Activated naive CD8-positive, alpha-beta T cell treated with anti-CD3 and anti-CD28 coated beads for 36 hours (primary cell): ENCODE measurements at places on chromosomes 5 and 9. TPM values are rescaled to one million over a fixed set of nuclear protein-coding genes. Genes with fewer than 3 reads are reported as not detected.

FOXD4 gene
- total RNA-seq = not detected

- DNase-seq = peak; percentile 12
Observed at GRCh38 chr5:55440188-55440646, 94.5 kb downstream of the PLPP1 start.

DNA sequence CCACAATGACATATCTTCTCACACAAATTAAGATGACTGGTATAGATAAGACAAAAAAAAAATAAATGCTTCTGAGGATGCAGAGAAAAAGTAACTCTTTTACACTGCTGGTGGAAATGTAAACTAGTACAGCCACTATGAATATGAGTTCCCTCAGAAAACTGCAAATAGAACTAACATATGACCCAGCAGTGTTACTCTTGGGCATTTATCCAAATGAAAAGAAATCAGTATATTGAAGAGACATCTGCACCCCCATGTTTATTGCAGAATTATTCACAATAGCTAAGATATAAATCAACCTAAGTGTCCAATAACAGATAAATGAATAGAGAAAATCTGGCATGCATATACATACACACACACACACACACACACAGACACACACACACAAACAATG is 83.0 kb upstream of the FAM174A start:
- no peak for DNase-seq

DNA sequence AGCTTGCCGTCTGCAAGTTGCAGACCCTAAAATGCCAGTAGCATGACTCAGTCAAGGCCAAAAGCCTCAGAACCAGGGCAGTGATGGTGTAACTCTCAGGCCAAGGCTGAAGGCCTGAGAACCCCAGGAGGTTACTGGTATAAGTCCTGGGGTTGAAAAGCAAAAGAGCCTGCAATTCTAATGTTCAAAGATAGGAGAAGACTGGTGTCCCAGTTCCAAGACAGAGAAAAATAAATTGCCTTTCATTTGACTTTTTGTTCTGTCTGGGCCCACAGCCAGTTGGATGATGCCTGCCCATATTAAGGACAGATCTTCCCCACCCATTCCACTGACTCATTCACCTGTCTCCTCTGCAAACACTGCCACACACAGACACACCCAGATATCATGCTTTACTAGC is 673.2 kb downstream of the CDH18 start:
- DNase-seq = no peak

- no peak for DNase-seq
Observed at GRCh38 chr5:155091768-155092717, 78.5 kb downstream of the KIF4B start.

SKP1 gene
- 260 TPM for total RNA-seq

DNA sequence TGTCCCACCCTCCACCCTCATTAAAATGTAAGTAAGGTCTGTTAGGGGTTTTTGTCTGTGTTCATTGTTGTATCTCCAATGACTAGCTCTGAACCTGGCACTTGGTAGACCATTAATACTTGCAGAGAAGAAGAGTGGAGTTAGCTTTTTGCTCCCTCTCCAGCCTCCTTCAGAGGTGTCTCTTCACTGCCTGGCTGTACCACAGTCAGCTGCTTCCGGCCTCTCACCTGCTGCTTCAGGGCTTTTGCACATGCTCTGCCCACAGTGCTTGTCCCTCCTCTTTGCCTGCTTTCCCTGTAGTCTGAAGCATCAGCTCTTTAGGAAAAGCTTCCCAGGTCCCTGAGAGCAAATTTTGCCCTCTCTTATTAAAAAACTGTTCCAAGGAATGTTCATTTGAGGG is 83.6 kb downstream of the SNX24 start:
- no peak for DNase-seq

DNA sequence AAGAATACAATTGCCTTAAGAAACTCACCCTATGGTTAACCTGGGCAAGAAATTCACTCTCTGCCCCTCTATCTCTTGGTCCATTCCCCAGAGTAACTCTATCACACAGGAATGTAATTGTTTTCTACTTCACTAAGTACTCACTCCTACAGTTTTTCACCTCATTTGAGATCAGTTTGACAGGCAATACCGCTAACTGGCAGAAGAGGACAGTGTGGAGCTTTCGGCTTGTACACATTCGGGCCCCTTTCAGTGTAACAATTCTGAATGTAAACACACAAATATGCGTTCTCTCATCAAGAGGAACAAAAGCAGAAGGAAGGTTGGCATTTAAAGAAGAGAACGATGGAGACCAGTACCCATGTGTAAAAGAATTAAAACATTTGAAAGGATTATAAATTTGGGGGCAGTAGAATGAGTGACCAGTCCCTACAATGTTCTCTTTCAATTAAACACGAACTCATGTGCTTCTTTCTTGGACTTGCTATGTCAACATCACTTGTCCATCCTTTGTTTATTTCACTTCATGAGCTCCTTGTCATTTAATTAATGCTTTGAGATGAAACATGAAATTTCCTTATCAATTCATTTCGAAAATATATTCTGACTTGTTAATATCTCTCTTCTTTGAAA is 188.5 kb upstream of the GRAMD2B start:
- no peak for DNase-seq

GRCh38 chr5:72036951-72037350 is 70.3 kb upstream of the MAP1B start:
- no peak for DNase-seq

DNA sequence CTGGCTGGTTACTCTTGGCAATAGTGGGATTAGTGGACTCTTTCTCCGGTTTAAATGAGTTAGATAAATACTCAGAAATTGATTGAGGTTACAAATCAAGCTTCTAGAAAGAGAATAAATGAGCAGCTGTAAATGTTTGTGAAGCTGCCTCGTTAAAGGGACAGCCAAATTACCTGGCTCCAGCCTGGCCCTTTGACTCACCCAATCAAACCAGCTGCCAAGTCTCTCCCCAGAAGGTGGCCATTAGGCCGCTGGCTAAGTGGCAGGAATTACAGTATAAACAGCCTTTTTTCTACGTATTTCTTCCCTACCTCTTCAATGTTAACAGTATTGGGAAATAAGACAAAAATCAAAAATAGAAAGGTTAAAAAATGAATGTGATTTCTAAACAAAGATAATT is 46.0 kb upstream of the SRFBP1 start:
- DNase-seq = no peak

GRCh38 chr5:143887903-143888665 is 76.1 kb downstream of the HMHB1 start:
- DNase-seq = no peak

DNA sequence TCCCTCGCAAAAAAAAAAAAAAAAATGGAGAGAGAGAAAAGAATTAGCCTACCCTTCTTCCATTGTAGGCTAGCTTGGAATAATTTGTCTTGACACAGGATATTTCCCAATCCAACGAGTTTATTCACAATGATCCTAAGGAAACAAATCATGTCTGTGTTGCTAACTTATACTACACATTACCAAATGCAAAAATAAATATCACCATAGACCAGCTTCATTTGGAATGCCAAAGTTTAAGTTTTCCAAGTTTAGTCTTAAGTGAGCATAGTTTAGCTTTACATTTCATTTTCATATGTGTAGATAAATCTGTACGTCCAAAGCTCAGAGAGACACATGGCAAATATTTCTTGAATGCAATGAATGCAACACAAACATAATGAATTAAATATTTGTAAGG is 1106.2 kb upstream of the DMAC1 start:
- no peak for DNase-seq

PRDM9 gene
- not detected for total RNA-seq

TAS2R1 gene
- total RNA-seq = not detected

DNA sequence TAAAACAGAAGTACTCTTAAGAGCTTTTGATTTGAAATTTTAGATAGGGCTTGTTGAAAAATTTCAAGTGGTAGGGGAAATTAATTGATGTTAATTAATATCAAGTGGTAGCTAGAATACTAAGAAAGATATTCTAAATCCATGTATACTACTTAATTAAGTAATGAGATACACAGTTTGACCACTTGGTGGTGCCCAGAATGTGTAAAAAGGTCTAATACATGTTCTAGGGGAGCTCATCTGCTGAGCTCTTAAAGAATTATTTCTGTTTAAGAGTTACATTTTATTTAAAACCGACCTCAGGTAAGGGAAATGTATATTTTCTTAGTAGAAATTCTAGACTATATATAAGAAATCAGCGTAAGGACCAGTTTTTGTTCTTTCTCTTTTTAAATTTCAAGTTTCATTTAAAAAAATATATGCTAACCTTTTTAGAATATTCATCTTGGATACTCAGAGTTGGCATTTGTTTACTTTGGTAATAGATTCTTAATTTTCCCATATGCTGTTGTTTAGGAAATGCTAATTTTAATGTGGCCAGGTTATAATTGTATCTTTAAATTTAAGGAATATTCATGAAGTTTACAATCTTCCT is 61.5 kb downstream of the LNPEP start:
- no peak for DNase-seq

DNA sequence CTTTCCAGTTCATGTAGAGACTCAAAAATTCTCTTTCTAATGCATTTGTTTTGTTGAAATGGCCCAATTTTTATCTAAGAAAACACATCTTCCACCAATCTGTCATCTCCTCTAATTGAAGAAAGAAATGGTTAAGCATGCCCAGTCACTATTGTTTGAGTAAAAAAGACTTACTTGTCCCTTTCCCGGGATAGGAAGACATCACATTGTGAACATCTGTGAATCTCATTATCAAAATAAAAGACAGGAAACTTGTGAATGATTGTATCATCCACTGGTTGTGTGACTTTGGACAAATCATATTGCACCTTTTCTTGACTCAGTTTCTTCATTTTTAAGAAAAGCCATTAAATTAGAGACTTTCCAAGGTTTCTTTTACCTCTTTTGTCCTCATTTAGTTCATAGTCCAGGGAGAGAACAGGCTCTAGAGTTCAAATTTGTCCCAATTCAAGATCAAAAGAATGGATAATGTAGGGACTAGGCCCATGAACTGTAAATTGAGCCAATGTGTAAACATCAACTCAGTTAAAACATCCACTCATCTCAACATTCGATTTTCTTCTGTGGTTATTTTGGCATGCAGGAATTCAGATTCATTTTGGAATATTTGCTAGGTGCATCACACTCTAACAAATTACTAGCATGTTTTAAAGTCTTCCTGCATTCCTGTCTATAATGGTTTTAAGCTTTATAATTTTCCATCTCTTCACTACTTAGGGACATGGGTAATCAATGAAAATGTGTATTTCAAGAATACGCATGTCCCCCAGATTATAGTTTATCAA is 838.0 kb upstream of the WWC1 start:
- DNase-seq = no peak

GRCh38 chr9:128203707-128204551 is 750 bp downstream of the DNM1 start:
- no peak for DNase-seq

DNA sequence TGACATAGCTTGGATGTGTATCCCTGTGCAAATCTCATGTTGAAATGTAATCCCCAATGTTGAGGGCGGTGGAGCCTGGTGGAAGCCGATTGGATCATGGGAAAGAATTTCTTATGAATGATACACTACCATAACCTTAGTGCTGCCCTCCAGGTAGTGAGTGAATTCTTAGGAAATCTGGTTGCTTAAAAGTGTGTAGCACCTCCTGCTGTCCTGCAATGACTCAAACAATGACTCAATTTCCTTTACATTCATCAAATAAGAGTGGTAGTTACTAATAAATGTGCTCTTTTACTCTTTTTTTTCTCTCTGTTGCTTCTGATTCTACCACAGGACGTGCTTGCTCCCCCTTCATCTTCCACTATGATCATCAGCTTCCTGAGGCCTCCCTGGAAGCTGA is 1696.0 kb upstream of the CDH9 start:
- DNase-seq = no peak

DNA sequence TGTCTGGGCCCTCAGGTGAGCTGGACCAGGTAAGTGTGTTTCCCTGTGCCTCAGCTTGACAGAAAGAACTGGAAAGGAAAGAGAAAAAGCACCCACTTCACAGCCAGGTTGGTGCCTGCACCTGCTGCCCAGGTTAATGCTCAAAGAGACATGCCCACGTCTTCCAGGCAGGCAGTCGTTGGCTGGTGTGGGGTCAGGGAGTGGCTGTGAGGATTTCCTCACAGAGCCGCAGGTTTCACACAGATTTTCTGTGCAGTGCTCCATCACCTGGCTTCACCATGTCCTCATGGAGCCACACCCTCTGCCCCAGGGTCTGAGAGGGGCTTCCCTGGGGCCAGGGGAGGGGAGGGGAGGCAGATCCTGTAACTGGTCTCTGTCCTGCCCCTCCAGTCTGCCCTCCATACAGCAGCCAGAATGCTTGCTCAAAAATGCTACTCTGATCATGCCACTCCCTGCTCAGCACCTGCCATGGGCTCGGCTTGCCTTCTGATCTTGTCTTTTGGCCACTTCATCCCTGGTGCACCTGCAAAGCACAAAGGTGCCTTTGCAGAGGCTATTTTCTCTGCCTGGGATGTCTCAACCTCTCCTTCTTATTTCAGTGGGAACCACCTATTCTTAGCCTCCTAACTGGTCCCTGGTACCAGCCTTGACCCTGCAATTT is 82.5 kb upstream of the UBTD2 start:
- DNase-seq = no peak

GRCh38 chr9:99726758-99727157 is 94.9 kb upstream of the NR4A3 start:
- DNase-seq = no peak
